Left renal pelvis (tissue), 4 donors: ENCODE measurements at places on chromosomes 13 and 19.
A peak's percentile ranks its signal among the peaks of the same experiment; 100 is the strongest.

GRCh38 chr19:45217957-45218334 is 27.3 kb downstream of the EXOC3L2 start:
- no peak for DNase-seq

GRCh38 chr13:44368599-44369368 is 4.8 kb upstream of the SERP2 start:
- DNase-seq: no peak

GRCh38 chr13:64930636-64931035 is 2299.5 kb downstream of the PCDH9 start:
- no peak for DNase-seq

GRCh38 chr13:80338781-80339562 is 2.0 kb downstream of the SPRY2 start:
- peak; percentile 52 for DNase-seq

DNA sequence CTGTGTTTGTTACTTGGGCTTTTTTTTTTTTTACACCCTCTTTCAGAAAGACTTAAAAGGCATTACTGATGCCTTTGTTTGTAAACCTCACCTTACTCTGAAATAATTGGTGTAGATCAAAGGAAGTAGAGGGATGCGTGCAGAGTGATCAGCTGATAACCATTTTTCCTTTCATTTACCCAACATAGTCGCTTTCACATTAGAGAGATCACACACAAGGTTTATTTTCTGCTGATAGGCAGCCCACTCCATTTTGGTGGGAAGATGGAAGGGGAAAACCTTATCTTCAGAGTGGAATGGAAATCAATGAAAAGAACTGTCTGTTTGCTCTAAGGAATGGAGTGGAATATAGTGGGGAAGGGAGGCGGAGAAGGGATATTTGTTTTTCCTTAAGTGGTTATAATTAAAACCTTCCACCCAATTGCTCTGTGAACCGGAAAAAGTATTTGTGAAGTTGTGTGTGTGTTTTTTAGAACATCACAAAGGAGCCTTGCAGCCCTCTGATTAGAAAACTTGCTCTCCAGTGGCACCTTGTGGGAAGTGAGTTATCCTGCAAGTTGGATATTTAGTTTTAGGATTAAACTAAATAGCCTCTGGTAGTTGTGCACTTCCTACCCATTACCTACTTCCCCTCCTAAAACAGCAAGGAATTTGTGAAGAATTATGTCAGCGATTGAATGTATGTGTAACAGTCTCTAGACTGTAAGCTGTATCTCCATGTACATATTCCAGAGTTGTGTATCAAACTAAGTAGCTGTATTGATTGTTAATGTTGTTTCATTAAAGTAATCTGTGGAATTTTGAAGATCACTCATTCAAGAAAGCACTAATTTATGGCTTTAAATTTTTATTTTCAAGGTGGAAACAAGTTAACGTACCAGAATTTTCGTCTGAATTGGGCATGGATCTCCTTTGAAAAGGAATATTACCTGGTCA is 76.8 kb downstream of the FREM2 start:
- no peak for DNase-seq

DNA sequence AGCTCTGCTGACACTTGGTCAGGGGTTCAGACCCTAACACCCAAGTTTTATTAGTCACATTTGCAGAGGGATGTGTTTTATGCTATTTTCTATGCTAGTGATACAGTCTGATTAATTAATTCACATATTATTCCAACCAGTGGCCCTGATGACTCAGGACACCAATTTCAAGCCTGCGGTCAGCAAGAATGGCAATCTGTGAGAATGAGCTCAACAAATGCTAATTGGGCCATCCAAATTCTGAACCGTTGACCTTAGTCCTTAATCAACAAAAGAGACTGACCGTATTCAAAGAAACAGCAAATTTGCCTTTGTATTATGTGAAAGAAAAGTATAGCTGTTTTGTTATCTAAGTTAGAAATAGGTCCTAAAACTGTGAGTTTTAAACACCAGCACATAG is 9.6 kb upstream of the KL start:
- no peak for DNase-seq

- DNase-seq: no peak
Observed at GRCh38 chr19:6448045-6448444, 11.5 kb downstream of the SLC25A23 start.

- DNase-seq: no peak
Observed at GRCh38 chr13:41812851-41813250, 148.1 kb downstream of the VWA8 start.

- DNase-seq: no peak
Observed at GRCh38 chr19:47075179-47075810, 26.9 kb upstream of the TMEM160 start.

DNA sequence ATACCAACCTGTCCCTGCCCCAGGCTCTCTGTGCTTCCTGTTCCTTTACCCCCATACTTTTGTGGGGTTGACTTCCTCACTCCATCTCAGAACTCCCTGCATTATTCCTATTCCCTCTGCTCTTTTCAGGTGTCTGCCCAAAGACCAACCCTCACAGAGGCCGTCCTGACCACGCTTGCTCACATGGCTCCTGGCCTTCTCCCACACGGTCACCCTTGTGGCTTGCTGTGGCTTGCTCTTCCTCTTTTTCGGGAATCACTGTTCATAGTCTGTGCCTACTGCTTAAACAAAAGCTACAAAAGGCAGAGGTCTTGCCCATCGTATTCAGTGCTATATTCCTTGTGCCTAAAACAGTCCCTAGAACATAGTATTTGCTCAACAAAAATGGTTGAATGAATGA is 25.2 kb upstream of the ARGLU1 start:
- no peak for DNase-seq

- no peak for DNase-seq
Observed at GRCh38 chr13:98450539-98451111, 126.3 kb downstream of the STK24 start.

DNA sequence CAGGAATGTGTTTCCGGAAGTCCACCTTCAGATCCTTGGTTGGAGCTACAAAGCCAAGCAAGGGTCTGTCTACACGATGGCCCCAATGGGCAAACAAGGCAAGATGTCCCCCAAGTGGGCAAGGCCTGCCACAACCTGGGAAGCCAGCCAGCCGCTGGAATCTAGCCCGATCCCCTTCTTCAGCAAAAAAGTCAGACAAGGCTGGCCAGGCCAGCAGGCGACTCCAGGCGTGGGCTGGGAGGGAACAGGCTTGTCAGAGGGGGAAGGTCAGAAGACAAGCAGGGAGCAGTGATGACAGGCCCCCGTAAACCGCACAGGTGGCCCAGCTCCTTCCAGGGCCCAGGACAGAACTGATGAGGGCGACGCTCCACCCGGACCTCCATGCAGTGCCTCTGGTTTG is 69.7 kb upstream of the WASF3 start:
- DNase-seq: no peak
